Endothelial cell of umbilical vein (primary cell): ENCODE measurements at places on chromosomes 5 and 9. TPM values are rescaled to one million over a fixed set of nuclear protein-coding genes. Genes with fewer than 3 reads are reported as not detected.
A peak's percentile ranks its signal among the peaks of the same experiment; 100 is the strongest.

SPATA31D4 gene
- not detected in 2 replicates for polyA plus RNA-seq

DNA sequence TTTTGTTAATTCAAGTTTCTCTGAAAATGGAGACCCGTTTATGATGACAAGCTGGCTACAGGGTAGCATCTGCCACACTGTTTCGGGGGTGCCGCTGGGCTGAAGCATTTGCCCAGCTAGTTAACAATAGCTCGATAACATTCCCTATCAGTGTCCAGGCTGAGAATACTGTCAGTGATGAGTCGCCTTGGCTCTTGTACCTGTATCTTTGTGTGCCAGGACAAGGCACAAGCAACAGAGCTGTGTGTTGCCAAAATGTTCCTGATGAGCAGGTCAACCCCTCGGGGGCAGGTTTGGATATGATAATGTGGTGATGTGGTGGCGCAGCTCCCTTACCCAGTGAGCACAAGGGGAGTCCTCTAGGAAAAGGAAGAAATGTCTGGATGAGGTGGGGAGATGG lies 7.0 kb downstream of the TGFBI start:
- DNase-seq, result no peak

NUP214 gene
- 28.7 and 31.1 TPM in 2 replicates for polyA plus RNA-seq

MEGF10 gene
- polyA plus RNA-seq, result 0.30 and 0.41 TPM in 2 replicates

- DNase-seq, result peak; percentile 56
Observed at GRCh38 chr9:16721972-16722371, 148.5 kb downstream of the BNC2 start.

GRCh38 chr9:129245276-129245675 lies 67.2 kb upstream of the IER5L start:
- DNase-seq, result no peak

DNA sequence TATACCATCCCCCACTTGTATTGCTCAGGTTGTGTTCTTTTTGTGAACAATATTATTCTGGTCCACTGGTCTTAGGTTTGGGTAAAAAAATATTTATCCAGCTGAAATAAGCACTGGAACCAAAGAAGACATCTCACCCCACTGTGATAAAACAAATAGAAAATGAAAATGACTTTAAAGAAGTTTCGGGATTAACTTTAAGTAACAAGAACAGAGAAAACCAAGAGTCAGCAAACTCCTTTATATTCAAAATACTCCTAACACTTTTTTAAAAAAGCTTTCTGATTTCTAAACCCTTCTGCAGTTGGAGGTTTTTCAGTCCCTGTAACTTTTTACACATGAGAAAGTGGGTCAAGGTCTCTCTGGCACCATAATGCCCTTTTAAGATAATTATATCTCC lies 273.9 kb upstream of the CDH10 start:
- DNase-seq, result no peak

SIMC1 gene
- polyA plus RNA-seq, result 7.7 and 9.0 TPM in 2 replicates

QRFP gene
- not detected in 2 replicates for polyA plus RNA-seq

- no peak for DNase-seq
Observed at GRCh38 chr9:76426807-76427419, 32.1 kb upstream of the GCNT1 start.

SPIN1 gene
- 29.0 and 38.1 TPM in 2 replicates for polyA plus RNA-seq

PRRX2 gene
- 0.19 and 0.30 TPM in 2 replicates for polyA plus RNA-seq

DNA sequence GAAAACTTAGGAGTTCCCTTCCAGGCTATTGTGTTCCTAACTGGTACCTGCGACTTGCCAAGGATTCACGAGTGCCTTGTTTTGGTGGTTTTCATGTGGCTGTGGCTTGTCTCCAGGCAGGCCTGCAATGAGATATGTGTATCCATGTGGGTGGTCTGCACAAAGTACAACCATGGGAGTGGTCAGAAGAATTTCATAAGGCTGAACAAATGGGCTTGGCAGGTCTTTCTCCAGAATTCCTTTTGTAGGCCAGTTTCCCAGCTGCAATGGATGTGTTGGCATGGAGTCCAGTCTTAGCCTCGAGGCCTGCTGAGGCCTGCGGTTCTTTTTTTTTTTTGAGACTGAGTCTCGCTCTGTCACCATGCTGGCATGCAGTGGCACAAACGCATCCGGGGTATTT lies 28.8 kb upstream of the MELK start:
- no peak for DNase-seq

CDH6 gene
- 0.06 and 0.10 TPM in 2 replicates for polyA plus RNA-seq

GRCh38 chr9:36936498-36936831 lies 97.6 kb downstream of the PAX5 start:
- DNase-seq, result no peak

GRCh38 chr9:100437860-100438805 lies 11.2 kb downstream of the MSANTD3 start:
- DNase-seq, result peak; percentile 83

DNA sequence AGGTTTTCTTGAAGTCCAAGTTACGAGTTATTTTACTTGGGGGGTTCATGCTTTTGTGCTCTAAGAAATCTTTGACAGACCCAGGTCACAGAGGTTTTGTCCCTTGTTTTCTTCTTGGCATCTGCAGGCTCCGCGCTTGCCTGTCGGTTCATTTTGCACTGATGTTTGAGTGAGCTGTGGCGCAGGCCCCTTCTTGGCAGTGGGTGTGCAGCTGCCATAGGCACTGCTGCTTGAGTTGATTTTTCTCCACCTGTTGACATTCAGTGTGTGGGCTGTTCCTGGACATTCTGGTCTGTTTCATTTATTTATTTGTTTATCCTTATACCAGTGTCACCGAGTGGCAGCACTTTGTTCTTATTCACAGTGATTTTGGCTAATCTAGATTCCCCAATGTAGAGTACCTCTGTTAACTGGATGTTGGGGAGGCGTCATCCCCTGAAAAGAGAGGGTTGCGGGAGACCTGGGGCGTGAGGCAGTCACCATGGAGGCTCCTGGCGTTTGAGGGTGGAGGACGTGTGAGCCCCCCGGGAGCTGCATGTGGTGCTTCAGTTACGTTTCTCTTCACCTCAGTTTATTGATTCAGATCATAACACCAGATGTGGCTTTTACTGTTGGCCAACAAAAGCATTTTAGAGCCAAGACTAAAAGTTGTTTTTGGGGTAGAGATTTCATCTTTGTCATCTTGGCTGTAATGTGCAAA lies 121.4 kb upstream of the CACNA1B start:
- DNase-seq, result no peak

DNA sequence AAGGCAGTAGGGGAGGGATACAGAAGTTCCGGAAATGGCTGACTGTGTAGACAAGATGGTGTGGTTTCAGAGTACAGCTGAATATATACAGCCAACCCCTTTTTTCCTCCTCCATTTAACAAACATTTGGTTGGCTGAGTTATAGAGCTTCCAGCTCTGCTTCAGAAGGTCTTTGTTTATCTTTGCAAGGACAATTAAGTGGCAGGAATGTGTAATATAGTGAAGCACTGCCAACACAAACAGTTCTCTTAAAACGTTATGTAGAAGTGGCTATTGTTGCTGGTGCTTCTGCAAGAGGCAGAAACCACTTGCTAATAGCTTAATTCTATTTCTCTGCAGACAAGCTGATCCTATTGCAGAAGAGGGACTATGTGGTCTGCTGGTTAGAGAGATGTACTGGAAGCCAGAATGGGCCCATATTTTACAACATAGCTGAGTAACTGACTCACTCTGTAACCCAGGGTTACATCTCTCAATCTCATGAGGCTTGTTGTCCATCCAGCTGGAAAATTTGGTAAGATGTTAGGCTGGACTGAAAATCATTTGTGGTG lies 62.7 kb upstream of the OSMR start:
- DNase-seq, result peak; percentile 97

DNA sequence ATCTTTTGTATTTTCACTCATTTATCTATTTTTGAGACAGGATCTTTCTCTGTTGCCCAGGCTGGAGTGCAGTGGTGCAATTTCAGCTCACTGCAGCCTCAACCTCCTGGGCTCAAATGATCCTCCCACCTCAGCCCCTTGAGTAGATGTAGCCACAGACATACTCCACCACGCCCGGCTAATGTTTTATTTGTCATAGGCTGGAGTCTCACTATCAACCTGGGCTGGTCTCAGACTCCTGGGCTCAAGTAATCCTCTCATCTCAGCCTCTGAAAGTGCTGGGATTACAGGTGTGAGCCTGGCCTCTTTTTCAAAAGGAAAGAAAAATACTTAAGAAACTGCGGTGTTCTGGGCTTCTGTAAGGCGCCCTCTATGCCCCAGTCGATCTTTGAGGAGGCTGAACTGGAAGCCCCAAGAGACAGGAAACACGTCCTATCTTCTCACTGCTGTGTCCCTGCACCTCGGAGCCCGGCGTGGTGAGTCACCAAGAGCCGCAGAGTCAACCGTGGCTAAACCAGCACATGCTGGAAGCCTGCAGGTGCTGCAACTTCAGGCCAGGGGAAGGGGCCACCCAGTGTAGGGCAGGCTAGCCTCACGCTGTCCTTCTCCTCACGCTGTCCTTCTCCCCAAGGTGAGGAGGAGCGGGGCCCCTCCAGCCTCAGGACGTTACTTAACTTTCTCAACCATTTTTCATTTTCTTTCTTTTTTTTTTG lies 15.2 kb upstream of the LHX3 start:
- no peak for DNase-seq

DNA sequence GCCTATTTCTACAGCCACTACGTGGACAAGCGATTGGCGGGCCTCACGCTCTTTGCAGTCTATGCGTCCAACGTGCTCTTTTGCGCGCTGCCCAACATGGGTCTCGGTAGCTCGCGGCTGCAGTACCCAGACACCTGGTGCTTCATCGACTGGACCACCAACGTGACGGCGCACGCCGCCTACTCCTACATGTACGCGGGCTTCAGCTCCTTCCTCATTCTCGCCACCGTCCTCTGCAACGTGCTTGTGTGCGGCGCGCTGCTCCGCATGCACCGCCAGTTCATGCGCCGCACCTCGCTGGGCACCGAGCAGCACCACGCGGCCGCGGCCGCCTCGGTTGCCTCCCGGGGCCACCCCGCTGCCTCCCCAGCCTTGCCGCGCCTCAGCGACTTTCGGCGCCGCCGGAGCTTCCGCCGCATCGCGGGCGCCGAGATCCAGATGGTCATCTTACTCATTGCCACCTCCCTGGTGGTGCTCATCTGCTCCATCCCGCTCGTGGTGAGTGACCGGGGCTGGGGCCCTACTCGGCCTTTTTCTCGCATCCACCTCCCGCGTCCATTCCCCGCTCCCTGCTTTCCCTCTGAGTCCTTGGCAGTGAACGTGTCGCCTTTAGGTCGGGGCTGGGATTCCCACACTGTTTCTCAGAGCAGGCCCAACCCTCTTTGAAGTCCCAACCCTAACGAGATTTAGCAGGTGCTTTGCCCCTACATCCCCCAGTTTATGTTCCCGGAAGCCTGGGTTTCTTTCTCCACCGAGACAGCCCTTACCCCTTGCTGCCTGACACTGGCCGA lies 1.8 kb downstream of the PTGER4 start:
- peak; percentile 60 for DNase-seq

DNA sequence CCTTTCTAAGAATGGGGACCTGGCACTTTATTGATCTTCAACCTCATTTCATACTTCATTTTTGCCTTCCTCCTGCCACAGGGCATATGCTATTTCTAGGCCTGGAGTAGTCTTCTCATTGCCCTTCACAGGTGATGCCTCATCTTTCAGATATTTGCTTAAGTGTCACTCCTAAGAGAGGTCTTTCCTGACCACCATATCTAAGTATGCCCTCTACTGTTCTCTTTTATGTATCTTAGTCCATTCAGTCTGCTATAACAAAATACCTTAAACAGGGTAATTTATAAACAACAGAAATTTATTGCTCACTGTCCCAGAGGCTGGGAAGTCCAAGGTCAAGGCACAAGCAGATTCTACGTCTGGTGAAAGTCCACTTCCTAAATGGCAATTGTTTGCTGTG lies 99.1 kb downstream of the ADAMTS6 start:
- DNase-seq, result no peak

GLRA1 gene
- polyA plus RNA-seq, result not detected in 2 replicates

INSL4 gene
- not detected in 2 replicates for polyA plus RNA-seq

RCL1 gene
- 9.0 and 12.9 TPM in 2 replicates for polyA plus RNA-seq

DNA sequence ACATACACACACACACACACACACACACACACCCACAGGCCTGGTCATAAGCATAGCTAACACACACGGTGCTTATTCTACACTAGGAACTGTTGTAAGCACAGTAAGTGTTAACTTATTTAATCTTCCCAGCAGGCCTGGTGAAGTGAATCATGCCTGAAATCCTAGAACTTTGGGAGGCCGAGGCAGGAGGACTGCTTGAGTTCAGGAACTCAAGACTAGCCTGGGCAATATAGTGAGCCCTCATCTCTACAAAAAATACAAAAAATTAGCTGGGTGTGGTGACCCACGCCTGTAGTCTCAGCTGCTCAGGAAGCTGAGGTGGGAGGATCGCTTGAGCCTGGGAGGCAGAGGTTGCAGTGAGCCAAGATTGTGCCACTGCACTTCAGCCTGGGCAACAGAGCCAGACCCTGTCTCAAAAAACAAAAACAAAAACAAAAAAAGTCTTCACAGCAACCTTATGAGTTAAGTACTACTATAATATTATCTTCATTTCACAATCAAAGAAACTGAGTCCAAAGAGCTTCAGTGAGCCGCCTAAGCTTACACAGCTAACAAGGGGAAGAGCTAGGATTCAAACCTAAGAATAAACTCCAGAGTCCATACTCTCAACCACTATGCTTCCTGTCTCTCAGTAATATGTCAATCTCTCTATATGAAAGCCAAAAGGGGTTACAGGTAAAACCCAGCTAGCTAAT lies 2.3 kb downstream of the MEGF9 start:
- DNase-seq, result no peak

- DNase-seq, result no peak
Observed at GRCh38 chr5:75965292-75965691, 117.9 kb upstream of the SV2C start.

DNA sequence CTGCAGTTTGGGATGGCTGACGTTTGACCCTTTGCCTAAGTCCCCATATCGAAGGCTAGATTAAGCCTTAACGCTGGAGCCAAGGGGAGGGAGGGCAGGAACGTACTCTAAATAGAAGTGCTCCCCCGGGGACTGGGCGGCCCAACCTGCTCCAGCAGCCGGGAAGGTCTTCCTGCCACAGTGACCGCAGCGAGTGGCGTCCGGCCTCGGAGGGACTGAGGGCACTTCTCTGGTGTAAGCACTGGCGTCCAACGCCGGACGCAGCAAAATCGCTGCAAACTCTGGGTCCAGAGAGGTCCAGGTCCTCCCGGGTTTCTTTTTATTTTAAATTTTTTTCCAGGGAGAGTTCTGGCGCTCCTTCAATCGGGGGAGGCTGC lies 505 bp upstream of the ACER2 start:
- DNase-seq, result no peak

GRCh38 chr5:909994-910768 lies 17.5 kb downstream of the TRIP13 start:
- no peak for DNase-seq

C5orf52 gene
- polyA plus RNA-seq, result not detected in 2 replicates
